ENCODE measurements at places on chromosomes 13 and 19.

GRCh38 chr13:45537516-45537915 is 72.8 kb downstream of the COG3 start:
- no peak for DNase-seq

DNA sequence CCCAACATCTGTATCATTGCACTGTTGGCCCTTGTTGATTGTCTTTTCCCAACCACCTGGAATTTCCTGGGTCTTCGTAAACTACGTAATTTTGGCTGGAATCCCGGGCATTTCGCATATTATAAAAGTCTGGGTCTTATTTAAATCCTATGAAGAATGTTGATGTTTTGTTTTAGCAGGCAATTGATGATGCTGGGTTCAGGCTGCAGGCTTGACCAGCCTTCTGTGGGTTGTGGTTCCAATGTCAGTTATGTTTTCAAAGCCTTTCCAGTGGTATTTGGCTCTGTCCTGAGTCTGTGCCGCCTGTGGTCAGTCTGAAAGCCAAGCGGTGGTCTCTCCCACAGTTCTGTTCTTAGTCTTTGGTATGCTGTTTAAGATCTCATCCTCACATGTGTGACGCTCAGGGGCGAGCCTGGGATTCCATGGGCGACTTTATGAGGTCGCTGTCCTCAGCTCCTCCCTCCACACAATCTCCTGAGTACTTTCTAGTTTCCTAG is 12.4 kb downstream of the SLC35E1 start:
- no peak for DNase-seq

DNA sequence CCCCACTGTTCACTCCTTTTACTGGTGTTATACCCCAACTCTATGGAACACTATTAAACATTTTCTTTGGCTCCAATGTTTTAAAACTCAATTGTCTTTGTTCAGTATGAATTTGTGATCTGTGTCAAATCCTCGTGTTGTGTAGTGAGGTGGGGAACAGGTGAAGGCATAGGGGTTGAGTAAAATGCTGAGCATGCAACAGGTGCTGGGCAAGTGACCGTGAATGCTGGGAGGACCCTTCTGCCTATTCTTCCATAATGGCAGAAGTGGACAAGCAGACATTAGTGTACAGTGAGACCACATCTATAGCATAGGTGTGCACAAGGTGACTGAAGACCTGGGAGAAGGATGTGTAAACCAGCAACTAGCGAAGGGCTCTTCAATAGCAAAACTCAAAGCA is 1188.0 kb downstream of the UQCRFS1 start:
- DNase-seq: no peak

- no peak for DNase-seq
Observed at GRCh38 chr19:39852882-39853281, 6.7 kb upstream of the FBL start.

DNA sequence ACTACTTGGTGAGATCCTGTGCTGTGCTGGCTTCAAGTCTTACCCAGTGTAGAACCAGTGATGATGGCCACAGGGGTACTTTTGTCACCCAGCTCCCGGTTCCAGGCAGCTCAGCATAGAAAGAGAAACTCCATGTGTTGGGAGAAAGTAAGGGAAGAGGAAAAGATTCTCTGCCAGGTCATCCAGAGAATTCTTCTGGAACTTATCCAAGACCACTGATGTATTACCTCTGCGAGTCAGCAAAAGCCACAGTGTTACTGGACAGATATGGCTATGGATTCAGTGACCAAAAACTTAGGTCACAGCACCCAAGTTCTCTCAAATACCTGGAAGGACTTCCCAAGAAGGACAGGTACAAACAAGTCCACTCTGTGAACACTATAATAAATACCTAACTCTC is 399.5 kb upstream of the MIR17HG start:
- no peak for DNase-seq

GRCh38 chr19:29551774-29552173 is 26.0 kb downstream of the VSTM2B start:
- no peak for DNase-seq

- no peak for DNase-seq
Observed at GRCh38 chr13:58823701-58824100, 1192.2 kb downstream of the PCDH17 start.
